Mesangial cell (primary cell): ENCODE measurements at places on chromosomes 2 and 18. TPM values are rescaled to one million over a fixed set of nuclear protein-coding genes. Genes with fewer than 3 reads are reported as not detected.

TFCP2L1 gene
- 0.33 and 4.1 TPM in 2 replicates for total RNA-seq

PDE1A gene
- total RNA-seq = under 0.01 and 2.7 TPM in 2 replicates

MRO gene
- under 0.01 and 0.25 TPM in 2 replicates for total RNA-seq

IL1RL2 gene
- 0.51 TPM in 1 of 2 replicates, not detected in the other for total RNA-seq

ASPRV1 gene
- total RNA-seq = 0.16 TPM in 1 of 2 replicates, not detected in the other

DTNA gene
- 4.7 and 11.7 TPM in 2 replicates for total RNA-seq

TMEM169 gene
- 1.6 and 7.0 TPM in 2 replicates for total RNA-seq

MAPK4 gene
- total RNA-seq = under 0.01 and 0.63 TPM in 2 replicates
